ENCODE measurements at places on chromosomes 5 and 9. TPM values are rescaled to one million over a fixed set of nuclear protein-coding genes. Genes with fewer than 3 reads are reported as not detected.
A peak's percentile ranks its signal among the peaks of the same experiment; 100 is the strongest.

The CCDC152 gene
- total RNA-seq = 2.6 TPM

DNA sequence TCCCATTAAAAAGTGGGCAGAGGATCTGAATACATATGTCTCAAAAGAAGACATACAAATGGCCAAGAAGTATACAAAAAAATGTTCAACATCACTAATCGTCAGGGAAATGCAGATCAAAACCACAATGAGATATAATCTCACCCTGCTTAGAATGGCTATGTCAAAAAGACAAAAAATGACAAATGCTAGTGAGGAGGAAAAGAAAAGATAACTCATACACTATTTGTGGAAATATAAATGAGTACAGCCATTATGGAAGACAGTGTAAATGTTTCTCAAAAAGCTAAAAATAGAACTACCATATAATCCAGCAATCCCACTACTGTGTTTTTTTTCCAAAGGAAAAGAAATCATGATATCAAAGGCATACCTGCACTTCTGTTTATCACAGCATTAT, 450.7 kb downstream of the EFNA5 start:
- DNase-seq = no peak

GRCh38 chr5:80057921-80058320, 22.8 kb downstream of the THBS4 start:
- DNase-seq = no peak

- no peak for DNase-seq
Measured at GRCh38 chr5:134594797-134595457, 37.7 kb downstream of the SAR1B start.

The ASPN gene
- total RNA-seq = 3.3 TPM

The PCDHB7 gene
- 4.4 TPM for total RNA-seq

DNA sequence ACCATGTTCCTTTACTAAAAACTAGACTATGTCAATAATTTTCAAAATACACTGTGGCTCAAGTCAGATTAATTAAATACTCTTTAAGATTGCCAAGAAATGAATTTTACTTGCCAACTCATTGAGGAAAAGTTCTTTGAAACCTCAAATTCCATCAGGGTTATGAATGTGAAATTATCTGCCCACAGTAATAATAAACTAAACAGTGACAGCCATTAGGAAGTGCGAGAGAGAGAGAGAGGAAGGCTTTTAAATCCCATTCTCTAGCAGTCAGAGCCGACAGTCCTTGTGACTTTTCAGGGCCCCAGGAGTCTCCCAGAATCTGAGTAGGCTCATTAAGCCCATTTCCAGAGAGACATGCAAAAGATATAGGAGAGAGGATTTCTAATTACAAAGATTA, 236.1 kb downstream of the MARCHF11 start:
- no peak for DNase-seq

- peak; percentile 89 for DNase-seq
Measured at GRCh38 chr5:172766287-172767108, 4.5 kb downstream of the DUSP1 start.

DNA sequence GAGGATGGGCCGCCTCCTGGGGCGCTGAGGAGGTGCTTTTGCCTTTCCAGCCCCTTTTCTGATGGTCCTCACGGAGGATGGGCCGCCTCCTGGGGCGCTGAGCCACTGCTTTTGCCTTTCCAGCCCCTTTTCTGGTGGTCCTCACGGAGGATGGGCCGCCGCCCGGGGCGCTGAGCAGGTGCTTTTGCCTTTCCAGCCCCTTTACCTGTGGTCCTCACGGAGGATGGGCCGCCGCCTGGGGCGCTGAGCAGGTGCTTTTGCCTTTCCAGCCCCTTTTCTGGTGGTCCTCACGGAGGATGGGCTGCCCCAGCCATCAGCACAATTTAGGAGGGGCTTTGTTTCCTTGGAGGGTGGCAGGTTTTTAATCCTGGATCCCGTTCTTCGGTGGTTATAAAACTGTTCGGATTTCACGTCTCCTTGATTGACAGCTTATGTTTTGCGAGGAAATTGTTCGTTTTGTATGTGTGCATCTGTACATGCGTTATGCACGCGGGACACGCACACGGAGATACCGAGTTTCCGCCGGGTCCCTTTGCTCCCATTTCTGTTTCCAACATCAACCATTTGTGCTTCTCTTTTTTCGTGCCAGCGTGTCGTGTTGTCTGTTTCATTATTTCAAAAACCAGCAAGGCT, 34.7 kb upstream of the SLC9A3 start:
- DNase-seq = no peak

GRCh38 chr5:154576429-154576806, 98.4 kb upstream of the HAND1 start:
- DNase-seq = no peak

GRCh38 chr5:111758284-111758628, 1.3 kb upstream of the NREP start:
- DNase-seq = no peak

- DNase-seq = no peak
Measured at GRCh38 chr9:96175001-96175400, 127.0 kb downstream of the HSD17B3 start.

DNA sequence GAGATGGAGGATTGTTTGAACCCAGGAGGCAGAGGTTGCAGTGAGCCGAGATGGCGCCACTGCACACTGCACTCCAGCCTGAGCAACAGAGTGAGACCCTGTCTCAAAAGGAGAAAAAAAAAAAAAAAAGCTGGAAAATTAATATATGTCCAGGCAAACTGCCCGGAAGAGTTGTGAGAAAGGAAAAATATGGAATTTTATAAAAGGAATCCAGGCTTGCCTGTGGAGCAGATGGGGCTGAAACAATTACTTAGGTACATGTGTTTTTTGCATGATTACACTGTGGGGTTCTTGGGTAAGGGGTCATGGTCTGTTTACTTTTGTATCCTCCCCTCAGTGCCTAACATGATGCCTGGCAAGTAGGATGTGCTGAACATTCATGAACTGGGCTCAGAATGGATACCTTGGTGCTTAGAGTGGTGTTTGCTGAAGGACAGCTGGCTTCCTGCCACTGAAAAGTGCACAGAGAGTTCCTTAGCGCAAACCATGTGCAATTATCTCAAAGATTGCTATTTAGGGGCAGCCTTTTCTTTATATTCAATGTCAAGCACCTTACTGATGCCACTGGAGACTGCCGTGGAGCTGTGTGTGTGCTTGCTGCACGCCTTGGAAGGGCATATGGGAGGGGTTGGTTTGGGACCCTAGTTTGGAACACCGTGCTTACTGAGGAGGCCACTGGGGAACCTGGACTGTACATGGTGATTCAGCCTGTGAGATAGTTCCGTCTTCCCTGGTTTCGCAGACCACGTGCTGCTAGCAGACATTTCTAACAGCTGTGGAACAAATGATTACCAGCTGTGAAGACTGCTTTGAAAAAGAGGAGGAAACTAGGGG, 78.4 kb downstream of the MAP1B start:
- no peak for DNase-seq

The C9orf40 gene
- 5.9 TPM for total RNA-seq

DNA sequence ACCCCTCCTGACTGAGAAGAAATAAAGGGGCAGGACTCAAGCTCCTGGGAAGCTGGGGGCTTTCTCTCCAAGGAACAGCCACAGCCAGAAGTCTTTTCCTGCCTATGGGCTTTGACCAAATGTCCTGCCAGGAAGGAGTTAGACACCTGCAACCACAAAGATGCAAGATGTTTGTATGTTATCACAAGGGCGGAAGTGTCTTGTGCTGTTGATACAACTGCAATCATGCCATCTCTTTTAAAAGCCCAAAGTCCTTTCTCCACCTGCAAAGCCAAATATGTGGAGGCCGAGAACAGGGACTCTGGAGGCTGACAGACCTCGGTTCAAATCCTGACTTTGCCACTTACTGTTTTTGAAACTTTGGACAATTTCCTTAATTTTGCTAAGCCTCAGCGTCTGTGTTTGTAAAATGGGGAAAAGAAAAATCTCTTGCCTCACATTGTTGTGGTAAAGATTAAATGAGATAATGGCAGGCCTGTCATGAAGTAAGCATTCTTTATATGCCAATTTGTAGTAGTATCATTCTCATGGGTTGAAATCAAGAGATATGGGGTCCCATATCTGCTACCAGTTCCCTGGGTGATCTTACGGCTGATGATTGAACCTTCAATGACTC, 17.0 kb downstream of the HRH2 start:
- no peak for DNase-seq

The FABP6 gene
- total RNA-seq = not detected

DNA sequence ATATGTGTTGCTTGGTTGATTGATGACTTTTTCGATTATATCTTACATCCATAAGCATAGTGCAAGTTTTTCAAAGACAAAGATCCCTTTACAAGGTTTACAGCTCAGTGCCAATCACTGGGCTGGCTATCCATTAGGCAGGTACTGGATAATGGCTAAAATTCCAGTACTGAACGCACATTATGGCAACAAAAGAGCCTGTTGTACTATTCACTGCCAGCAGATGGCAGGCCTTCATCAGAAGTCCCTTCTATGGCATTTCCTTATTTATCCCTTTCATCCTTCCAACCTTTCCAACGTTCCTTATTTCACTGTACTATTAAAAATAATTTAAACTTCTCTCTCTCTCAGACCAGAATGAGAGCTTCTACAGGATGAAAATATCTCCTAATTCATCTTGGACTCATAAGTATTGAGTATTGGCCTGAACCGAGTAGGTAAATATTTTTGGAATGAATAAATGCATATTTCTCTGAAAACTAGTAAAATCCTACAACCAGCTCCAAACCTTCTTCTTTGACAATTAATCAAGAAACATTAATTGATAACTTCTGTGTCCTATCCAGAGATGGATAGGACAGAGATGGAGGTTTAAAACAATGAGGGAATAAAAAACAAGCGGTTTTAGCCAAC, 6.7 kb upstream of the WNT8A start:
- peak; percentile 48 for DNase-seq

The SLC45A2 gene
- total RNA-seq = not detected

DNA sequence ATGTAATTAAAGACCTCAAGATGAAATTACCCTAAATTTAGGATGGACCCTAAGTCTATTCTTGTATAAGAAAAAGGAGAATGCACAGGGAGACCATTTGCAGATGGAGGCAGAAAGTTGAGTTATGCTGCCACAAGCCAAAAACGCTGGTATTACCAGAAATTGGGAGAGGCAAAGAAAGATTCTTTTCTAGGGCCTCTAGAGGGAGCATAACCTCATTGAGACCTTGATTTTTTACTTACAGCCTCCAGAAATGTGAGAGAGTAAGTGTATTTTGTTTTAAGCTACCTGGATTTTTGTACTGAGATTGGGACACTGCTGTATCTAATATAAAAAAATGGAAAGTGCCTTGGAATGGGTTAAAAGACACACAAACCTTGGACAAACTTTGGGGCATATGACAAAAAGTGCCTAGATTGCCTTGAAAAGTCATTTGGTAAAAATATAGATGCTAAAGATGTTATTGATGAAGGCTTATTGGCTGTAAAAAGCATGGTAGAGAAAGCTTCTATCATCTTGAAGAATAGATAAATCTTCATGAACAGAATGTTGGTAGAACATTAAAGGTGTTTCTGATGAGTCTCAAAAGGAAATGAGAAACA, 174.7 kb upstream of the PRDM9 start:
- no peak for DNase-seq

- DNase-seq = no peak
Measured at GRCh38 chr5:2432076-2432920, 319.2 kb downstream of the IRX2 start.

- no peak for DNase-seq
Measured at GRCh38 chr5:159409801-159410200, 79.5 kb upstream of the IL12B start.

The IL4 gene
- total RNA-seq = not detected

The MARCHF11 gene
- total RNA-seq = not detected

DNA sequence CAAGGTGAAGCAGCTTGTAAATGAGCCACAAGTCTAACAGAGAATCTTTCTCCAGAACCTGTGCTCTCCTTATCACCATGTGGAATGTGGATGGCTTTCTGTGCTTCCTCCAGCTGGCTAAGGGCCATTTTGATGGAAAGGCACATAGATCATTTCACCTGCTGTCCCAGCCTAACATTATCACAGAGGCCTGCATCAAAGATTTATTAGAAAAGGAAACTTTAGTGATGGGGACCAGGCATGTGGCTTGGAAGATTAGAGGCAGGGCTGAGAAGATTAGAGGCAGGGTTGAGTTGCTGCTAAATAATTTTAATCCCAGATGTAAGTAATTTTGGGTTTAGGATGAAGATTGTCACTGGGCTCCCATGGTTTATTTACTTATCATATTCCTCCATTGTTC, 6.3 kb downstream of the SPEF2 start:
- no peak for DNase-seq

The HTR4 gene
- not detected for total RNA-seq

GRCh38 chr5:110345623-110346022, 380.8 kb downstream of the TMEM232 start:
- no peak for DNase-seq

GRCh38 chr5:126248611-126249010, 174.6 kb upstream of the GRAMD2B start:
- DNase-seq = no peak

GRCh38 chr9:121868626-121869025, 217.2 kb downstream of the DAB2IP start:
- DNase-seq = no peak

All from tibial nerve (tissue), 4 donors.